ENCODE measurements at places on chromosomes 1 and 21.
A peak's percentile ranks its signal among the peaks of the same experiment; 100 is the strongest.

- DNase-seq: no peak
These were observed 178.3 kb downstream of the RERE start for GRCh38 chr1:8639148-8639547.

DNA sequence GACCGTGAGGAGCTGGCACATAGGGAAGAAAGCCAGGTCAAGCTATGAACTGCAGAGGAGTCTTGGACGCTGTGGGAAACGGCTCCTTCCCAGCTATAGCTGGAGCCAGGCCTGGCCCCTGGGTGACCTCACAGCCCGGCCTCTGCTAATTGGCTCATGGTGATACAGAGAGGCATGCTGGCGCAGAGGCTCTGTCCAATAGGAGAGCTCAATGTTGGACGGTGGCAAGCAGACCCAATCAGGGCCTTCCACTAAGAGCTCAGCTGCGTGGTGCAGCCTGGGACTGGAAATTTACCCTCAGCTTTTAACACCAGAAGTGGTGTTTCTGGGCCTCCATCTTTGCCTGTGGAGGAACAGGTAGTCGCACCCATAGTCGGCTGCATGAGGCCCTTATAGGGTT lies 64.4 kb upstream of the GRHL3 start:
- no peak for DNase-seq

DNA sequence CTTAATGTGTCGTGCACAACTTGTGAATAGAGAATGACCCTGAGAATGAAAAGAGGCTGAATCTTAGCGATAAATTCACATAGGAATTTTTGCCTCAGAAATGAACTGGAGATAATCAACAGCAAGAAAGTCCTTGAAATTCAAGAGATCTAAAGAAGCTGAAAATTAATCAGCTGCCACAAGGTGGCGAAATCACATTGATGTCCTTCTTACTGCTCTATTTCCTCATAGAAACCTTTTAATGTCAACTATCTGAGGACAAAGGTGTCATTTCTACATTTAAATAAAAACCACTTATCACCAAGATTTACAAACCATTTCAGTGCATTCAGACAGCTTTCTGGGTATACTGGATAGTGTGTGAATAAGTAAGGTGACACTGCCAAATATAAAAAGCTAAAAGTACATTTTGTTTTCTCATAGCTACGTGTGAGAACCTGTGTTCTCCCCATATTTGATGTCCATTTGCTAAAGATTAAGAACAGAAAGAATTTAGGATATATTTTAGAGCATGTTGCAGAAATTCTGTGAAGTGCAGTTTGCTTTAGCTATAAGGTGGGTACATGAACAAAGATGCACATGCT lies 485.3 kb upstream of the PTBP2 start:
- no peak for DNase-seq

DNA sequence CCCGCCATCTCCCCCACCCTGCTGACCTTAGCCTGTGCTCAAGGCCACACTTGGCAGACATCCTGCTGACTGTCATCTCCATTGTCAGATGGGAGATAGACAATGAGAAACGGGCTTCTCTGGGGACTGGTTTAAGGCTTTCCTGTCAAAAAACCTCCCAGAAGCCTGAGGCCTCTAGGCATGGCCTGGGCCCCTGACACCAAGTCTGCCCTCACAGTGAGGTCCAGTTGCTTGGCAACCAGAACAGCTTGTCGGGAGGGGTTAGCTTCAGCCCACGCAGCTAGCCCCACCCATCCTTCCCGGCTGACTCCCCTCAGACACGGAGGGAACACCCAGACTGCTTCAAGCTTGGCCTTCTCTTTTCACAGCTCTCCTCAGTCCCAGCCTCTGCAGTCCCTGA lies 11.0 kb downstream of the PLEKHA6 start:
- no peak for DNase-seq

DNA sequence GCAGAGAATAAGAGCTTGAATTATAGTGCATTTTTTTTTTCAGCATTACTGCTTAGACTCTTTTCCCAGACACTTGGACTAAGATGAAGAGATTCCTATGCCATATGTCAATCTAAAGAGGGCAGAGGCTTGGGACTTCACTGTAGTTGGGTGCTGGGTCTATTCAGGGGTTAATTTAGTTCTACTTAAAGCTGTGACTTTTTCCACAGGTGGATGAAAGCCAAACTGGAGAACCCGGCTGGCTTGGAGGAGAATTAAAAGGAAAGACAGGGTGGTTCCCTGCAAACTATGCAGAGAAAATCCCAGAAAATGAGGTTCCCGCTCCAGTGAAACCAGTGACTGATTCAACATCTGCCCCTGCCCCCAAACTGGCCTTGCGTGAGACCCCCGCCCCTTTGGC lies 104.8 kb downstream of the ATP5PO start:
- no peak for DNase-seq

- no peak for DNase-seq
These were observed 318.4 kb upstream of the RGS18 start for GRCh38 chr1:191839891-191840290.

- DNase-seq: no peak
These were observed 24.8 kb downstream of the PPP2R5A start for GRCh38 chr1:212309967-212310366.

- DNase-seq: no peak
These were observed 201.0 kb downstream of the HS2ST1 start for GRCh38 chr1:87115317-87115890.

- no peak for DNase-seq
These were observed 198.8 kb upstream of the C8B start for GRCh38 chr1:57164584-57164983.

- no peak for DNase-seq
These were observed 552 bp downstream of the DLGAP3 start for GRCh38 chr1:34928699-34929496.

- no peak for DNase-seq
These were observed 16.9 kb upstream of the EFCAB14 start for GRCh38 chr1:46735708-46736324.

DNA sequence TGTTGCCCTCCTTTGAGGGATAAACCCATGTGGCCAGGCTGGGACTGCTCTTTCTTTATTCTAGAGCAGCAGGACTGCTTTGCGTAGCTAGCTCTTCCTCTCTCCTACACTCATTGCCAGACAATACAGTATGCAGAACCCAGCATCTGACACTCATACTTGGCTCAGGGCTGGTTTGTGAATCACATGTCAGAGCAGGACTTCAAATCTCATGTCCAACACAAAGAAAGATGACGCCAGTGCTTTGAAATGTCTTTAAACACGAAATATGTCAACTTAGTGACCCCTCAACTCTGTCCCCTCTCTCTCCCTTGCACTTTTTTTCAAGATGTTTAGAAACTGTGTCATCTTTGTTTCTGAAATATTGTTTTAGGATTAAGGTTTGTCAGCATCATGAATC lies 135.0 kb downstream of the TGFB2 start:
- DNase-seq: no peak

- DNase-seq: no peak
These were observed 27.1 kb upstream of the HHAT start for GRCh38 chr1:210301615-210302000.

- no peak for DNase-seq
These were observed 2.2 kb downstream of the LAMC2 start for GRCh38 chr1:183188240-183188639.

GRCh38 chr1:44905276-44905675 lies 62.2 kb upstream of the PTCH2 start:
- no peak for DNase-seq

DNA sequence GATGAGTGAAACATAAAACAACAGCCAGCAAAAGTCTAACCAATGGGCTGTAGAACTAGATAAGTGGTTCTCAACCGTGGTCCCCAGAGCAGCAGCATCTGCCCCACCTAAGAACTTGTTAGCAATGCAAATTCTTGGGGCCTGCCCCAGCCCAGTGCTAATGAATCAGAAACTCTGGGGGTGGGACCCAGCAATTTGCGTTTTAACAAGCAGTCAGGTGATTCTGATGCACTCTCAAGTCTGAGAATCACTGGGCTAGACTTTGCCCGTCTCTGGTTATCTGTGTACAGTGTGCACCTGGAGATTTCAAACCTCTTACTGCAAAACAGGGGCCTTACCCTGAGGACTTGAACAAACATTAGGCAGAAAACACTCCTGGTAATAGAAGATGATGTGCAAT lies 66.5 kb downstream of the PLXNA2 start:
- no peak for DNase-seq

GRCh38 chr21:42423197-42423675 lies 19.5 kb downstream of the UBASH3A start:
- no peak for DNase-seq

DNA sequence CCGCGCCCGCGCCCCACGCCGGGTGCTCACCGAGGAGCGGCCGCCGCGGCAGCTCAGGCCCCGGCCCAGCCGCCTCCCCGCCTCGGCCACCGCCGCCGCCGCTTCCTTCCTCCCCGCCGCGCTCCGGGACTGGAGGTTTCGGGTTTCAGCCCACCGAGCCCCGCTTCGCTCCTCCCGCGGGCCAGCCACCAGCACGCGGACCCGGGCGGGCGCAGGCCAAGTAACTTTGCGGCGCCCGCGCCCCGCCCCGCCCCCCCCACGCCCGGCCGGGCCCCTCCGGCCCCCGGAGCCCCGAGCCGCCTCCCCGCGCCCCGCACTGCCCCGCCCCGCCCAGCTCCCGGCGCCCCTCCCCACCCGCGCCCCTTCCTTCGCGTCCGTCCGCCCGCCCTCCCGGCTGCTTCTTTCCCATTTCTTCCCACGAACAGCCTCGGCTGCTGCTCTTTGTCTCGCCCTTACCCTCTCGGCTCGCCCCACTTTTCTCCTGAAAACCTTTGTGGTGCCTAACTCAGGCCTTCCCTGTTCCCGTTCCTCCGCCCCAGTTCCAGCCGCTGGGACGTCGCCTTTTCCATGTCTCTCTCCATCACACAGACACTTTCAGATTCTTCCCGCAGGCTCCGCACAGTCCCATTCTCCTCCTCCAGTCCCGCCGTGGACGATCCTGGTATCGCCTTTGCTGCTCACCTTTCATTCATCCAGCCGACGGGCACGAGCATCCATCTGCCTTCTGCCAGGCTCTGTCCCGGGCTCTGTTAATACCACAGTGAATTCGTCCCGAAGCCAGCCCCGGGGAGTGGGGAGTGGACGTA lies at the start of gene GPR161:
Gene GPR161, minus strand, starts transcription at position 222 of the 806 bp plus-strand sequence. CDS start 32,080 bp downstream, outside the sequence.
- DNase-seq: no peak

DNA sequence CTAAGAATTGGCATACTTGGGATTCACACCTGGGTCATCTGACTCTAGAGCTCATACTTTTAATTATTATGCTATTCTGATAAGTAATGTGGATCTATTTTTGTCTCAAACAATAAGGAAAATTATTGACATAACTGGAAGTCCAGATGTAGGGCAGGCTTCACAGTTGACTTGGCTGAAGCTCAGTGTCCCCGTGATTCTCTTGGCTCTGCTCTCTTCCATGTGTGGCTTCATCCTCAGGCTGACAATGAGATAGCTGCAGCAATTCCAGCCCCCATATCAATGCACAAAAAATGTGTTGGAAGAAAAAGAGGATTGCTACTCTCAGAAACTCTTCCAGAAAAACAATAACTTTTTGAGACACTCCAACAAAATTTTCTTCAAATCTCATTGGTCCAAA lies 23.8 kb downstream of the HSD11B1 start:
- DNase-seq: no peak

- DNase-seq: no peak
These were observed 32.1 kb downstream of the GRHL3 start for GRCh38 chr1:24351247-24351646.

- no peak for DNase-seq
These were observed 44.3 kb upstream of the CCDC27 start for GRCh38 chr1:3707939-3708328.

- no peak for DNase-seq
These were observed 39.5 kb downstream of the RASAL2 start for GRCh38 chr1:178133239-178133989.

DNA sequence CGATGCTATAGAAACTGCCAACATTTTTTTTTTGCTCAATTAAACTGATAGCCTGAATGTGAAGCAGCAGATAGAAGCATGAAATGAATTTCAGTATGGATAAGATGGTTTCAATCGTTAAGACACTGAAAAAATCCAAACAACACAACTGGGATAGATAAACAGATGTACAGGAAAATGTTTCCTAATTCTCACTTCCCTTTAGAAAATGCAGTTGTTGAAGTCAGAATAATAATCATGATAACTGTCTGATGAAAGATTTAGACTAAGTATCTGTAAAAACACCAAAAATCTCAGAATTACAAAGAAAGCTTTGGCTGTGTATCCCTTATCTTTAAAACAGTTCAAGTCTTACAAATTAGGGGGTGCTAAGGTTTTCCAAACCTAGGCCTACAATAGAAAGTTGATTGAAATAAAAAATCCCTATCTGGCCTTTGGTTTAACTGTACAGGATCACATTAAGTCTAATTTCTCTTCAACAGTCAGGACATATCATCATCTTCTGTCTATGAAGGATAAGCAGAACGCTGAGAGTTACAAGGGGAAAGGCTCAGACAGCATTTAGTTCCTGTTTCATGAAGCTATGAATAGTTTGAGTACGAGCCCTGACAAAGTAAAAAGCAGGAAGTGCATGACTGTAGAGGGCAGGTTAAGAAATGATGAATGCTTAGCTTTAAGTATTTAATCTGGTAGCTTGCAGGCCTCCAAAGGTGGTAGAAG lies 203.2 kb downstream of the APP start:
- no peak for DNase-seq

DNA sequence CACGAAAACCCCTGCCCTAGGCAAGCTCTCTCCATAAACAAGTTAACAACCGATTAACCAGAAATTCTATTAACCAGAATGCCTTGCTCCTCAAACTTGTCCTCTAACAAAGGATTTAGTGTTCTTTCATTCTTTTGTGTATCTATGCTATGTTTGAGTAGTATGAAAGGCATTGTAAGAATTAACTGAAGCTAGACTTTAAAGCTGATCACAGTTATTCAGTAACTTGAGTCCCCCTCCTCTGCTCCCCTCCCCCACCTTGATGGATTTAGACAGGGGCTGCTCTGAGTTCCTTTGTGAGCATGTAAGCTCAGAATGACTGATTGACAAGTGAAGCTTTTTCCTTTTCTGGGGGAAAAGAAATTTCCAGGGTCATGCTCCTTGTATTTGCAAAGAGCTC lies 257.6 kb downstream of the TTLL7 start:
- no peak for DNase-seq

GRCh38 chr1:187281085-187281484 lies 452.3 kb downstream of the PLA2G4A start:
- DNase-seq: no peak

GRCh38 chr1:33256471-33257206 lies at the start of gene ZNF362:
TSS of gene ZNF362 (plus strand) at chr1:33256492. CDS start at chr1:33270575, 14,083 bp downstream.
- peak; percentile 55 for DNase-seq

GRCh38 chr1:117836069-117836468 lies 93.4 kb downstream of the GDAP2 start:
- DNase-seq: no peak

DNA sequence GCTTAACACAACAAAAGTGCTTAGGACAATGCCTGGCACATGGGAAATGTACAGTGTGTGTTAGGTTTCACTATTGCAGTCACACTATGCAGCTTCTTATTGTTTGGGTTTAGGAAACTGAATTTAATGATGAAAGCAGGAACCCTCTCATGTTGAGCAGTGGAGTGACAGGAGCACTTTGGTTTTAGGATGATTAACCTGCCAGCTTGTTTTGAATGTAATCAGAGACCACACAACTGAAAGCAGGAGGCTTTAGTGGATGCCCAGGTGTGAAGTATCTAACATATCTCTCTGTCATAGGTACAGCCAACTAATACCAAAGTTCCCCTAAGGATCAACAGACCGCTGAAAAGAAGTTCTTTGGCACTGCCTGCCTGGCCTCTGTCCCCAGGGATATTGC lies 406.9 kb upstream of the USP24 start:
- DNase-seq: no peak

All from activated T-helper 9 cell treated with anti-CD3 and anti-CD28 coated beads, Interleukin-2, amount 50 U/mL, for 16 hours (primary cell).